Right cardiac atrium (tissue), 5 donors: ENCODE measurements at places on chromosomes 4 and X. TPM values are rescaled to one million over a fixed set of nuclear protein-coding genes. Genes with fewer than 3 reads are reported as not detected.

The ZMAT1 gene
- total RNA-seq = 6.2 TPM

The ANK2 gene
- total RNA-seq = 353 TPM

The TBX22 gene
- not detected for total RNA-seq

The SHROOM2 gene
- total RNA-seq = 2.5 TPM

The CSAG3 gene
- not detected for total RNA-seq

The TASL gene
- total RNA-seq = 0.49 TPM

The RENBP gene
- 15.3 TPM for total RNA-seq

The CXorf49B gene
- not detected for total RNA-seq

The DMRTC1B gene
- not detected for total RNA-seq

The MMGT1 gene
- total RNA-seq = 29.5 TPM

The NEXMIF gene
- total RNA-seq = 0.18 TPM

The PAGE4 gene
- not detected for total RNA-seq

The MGARP gene
- 3.3 TPM for total RNA-seq

The DNAAF6 gene
- not detected for total RNA-seq

The PROM1 gene
- 12.3 TPM for total RNA-seq

The PRDM5 gene
- total RNA-seq = 18.8 TPM

The DBET gene
- not detected for total RNA-seq

The PABPC1L2A gene
- not detected for total RNA-seq
